ENCODE measurements at places on chromosomes 6 and 20. TPM values are rescaled to one million over a fixed set of nuclear protein-coding genes. Genes with fewer than 3 reads are reported as not detected.

The NMBR gene
- total RNA-seq: not detected

- no peak overlapping the region for H3K27ac ChIP-seq
- H3K4me3 ChIP-seq: no peak overlapping the region
Observed at GRCh38 chr6:49087369-49087768, 375.7 kb downstream of the MMUT start.

DNA sequence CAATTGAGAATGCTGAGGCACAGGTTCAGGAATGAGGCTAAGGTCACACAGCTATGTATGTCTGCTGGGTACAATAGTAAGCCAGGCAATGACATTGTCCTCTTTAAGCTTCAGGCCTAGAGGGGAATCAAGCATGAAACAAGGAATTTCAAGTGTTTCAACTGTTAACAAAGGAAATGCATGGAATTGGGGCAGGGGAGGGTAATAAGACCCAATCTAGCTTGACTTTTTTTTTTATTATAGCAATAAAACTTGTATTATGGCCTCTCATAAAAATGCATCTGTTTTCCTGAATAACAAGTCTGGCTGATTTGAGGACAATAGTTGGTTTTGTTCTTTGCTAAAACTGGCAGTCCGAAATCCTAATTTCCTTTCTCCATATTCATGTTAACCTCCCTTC is 336.7 kb downstream of the CBLN4 start:
- no peak overlapping the region for H3K27ac ChIP-seq
- DNase-seq: no peak
- no peaks in the 10 kb centered on the region for H3K4me1 ChIP-seq
- no peaks in the 10 kb centered on the region for H3K27me3 ChIP-seq

DNA sequence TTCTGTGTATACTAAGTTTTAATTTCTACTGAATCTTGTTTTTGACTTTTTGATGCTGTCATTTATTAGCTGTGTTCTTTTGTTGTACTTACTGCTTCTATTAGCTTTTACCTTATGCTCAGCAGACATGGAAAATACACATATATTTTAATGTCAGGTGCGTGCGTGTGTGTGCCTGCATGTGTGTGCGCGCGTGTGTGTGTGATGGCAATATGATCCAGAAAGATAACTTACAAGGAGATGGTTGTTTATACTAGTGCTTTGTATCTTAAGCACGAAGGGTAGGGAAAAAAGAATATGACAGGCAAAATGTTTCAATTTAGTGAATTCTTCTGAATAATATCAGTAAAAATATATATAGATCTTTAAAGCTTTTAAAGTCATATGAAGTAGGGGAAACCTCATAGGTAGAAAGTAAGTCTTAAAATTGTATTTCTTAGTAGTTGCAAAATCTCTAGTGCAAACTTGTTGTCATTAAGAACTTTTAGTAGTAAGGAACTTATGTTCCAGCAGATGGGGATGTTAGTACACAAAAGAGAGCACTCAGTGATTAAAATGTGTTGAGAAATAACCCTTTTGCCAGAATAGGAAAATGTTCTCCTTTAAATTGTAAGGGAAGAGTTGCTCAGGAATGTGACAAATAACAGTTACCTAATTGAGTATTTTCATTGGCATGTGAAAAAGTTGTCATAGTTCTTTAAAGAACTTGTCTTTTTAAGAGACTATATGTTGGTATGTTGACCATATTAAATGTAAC is 13.2 kb downstream of the QKI start:
- H3K27me3 ChIP-seq: no peaks in the 10 kb centered on the region
- H3K27ac ChIP-seq: no peak overlapping the region
- DNase-seq: no peak

DNA sequence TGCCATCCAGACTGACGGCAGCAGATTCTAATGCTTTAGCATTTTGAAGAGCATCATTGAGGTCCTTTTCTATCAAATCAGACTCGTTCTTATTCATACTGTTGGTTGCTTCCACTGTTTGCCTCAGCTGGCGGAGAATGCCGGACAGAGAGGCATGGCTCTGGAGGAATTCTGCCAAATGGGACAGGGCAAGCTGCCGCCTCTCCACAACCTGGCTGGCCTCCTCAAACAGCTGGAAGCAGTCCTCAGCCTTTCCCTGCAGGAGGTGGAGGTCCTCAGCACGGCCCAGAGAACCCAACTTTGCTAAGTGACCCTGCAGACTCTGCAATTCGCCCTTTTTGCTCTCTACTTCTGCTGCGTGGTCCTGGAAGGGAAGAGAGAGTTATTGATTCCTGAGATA is 220.5 kb downstream of the SYNE1 start:
- H3K4me3 ChIP-seq: no peak overlapping the region
- H3K27me3 ChIP-seq: peaks cover 3% of the 10 kb centered on the region
- no peaks in the 10 kb centered on the region for H3K36me3 ChIP-seq
- H3K4me1 ChIP-seq: no peaks in the 10 kb centered on the region
- DNase-seq: no peak

All from activated naive CD8-positive, alpha-beta T cell treated with anti-CD3 and anti-CD28 coated beads, Interleukin-2, amount 10 ng/mL, durations not matched to agents 7 days and 5 days (primary cell).